ENCODE measurements at places on chromosomes 4 and X. TPM values are rescaled to one million over a fixed set of nuclear protein-coding genes. Genes with fewer than 3 reads are reported as not detected.

DNA sequence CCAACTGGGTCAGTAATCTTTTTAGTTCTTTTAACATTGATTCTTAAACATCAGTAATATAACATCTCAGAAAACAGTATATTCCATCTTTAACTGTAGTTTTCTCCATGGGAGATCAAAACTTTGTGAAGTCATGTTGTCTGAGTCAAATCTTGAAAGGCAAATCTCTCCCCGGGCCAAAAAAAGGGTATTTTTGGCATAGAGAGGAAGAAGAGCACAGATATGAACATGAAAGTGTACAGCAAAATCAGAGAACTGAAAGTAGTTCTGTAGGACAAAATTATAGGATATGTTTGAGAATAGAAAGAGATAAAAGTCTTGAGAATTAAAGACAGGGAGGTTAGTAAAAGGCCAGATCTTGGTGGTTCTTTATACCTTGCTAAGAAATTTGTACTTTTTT, 176.4 kb upstream of the GYPA start:
- no peak overlapping the region for H3K4me3 ChIP-seq
- no peak overlapping the region for H3K27ac ChIP-seq
- H3K36me3 ChIP-seq = no peaks in the 10 kb centered on the region
- no peaks in the 10 kb centered on the region for H3K27me3 ChIP-seq
- DNase-seq = no peak
- H3K4me1 ChIP-seq = no peaks in the 10 kb centered on the region

DNA sequence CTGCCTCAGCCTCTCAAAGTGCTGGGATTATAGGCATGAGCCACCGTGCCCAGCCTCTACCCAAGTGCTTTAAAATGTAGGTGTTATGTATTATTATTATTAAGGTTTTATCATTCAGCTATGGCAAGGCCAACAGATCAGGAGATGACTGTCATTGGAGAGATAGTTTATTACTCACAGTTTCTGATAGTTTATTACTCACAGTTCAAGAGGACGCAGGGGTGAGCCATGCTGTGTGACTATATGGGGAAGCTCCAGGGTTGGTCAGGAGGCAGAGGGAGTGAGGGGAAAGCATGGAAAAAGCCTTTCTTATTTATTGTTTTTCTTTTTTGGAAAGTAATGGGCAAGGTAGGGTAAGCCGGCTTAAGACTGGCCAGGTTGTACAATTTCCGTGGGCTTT, 25.4 kb upstream of the ARSD start:
- no peak for DNase-seq
- H3K4me3 ChIP-seq = no peak overlapping the region

GRCh38 chr4:85824166-85824945, 349.4 kb downstream of the ARHGAP24 start:
- H3K27me3 ChIP-seq = no peaks in the 10 kb centered on the region
- H3K4me3 ChIP-seq = no peak overlapping the region
- peaks cover 16% of the 10 kb centered on the region for H3K4me1 ChIP-seq
- no peak overlapping the region for H3K27ac ChIP-seq
- no peak for DNase-seq

- no peaks in the 10 kb centered on the region for H3K4me1 ChIP-seq
- H3K27me3 ChIP-seq = no peaks in the 10 kb centered on the region
- H3K4me3 ChIP-seq = no peak overlapping the region
- H3K36me3 ChIP-seq = no peaks in the 10 kb centered on the region
- no peak overlapping the region for H3K27ac ChIP-seq
- DNase-seq = no peak
These were observed 117.7 kb upstream of the SLC6A14 start for GRCh38 chrX:116318672-116319071.

DNA sequence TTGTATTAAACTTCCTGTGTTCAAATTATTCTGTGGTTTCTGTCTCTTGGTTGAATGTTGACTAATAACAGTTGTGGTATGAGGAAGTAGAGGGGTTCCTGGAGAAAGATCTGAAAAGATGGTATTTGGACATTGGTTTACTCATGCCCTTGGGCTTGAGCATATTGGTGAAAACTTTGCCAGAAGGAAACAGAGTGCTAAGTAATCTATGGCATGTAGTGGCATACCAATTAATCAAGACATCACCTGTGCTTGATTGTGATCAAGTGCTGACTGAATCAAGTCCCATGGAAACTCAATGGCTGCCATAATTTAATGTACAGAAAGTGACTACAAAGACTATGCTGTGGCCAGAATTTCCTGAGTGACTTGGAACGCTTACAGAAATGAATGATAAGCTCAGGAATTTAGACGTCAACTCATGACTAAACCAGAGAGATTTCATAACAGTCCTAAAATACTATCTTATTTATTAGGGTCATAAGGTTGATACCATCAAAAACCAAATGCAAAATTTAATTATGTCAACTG, 2062.9 kb downstream of the ARAP2 start:
- DNase-seq = peak; percentile 91
- peaks cover 7% of the 10 kb centered on the region for H3K4me1 ChIP-seq
- no peaks in the 10 kb centered on the region for H3K36me3 ChIP-seq
- peak overlapping the region; percentile 91 for H3K27ac ChIP-seq

- H3K4me1 ChIP-seq = peaks cover 17% of the 10 kb centered on the region
- DNase-seq = peak; percentile 97
- no peaks in the 10 kb centered on the region for H3K36me3 ChIP-seq
- peak overlapping the region; percentile 62 for H3K27ac ChIP-seq
These were observed 29.6 kb downstream of the PDGFC start for GRCh38 chr4:156941940-156942548.

GRCh38 chrX:101370888-101371504, 15.0 kb downstream of the BTK start:
- no peak overlapping the region for H3K27ac ChIP-seq
- peaks cover 3% of the 10 kb centered on the region for H3K27me3 ChIP-seq
- H3K36me3 ChIP-seq = no peaks in the 10 kb centered on the region
- H3K4me1 ChIP-seq = no peaks in the 10 kb centered on the region
- H3K4me3 ChIP-seq = no peak overlapping the region
- no peak for DNase-seq

- H3K27me3 ChIP-seq = no peaks in the 10 kb centered on the region
- no peaks in the 10 kb centered on the region for H3K36me3 ChIP-seq
- H3K27ac ChIP-seq = no peak overlapping the region
These were observed 49.4 kb downstream of the ANXA3 start for GRCh38 chr4:78601013-78601412.

The LGI2 gene
- total RNA-seq = not detected

The CXorf38 gene
- total RNA-seq = 10.0 TPM

All from IMR-90 (cell line).